ENCODE measurements at places on chromosomes 1 and 21.

- DNase-seq = no peak
Measured at GRCh38 chr21:36257657-36258056, 62.3 kb upstream of the MORC3 start.

- no peak for DNase-seq
Measured at GRCh38 chr1:38780133-38780532, 79.4 kb downstream of the RRAGC start.

GRCh38 chr1:57966340-57966739, 542.5 kb upstream of the DAB1 start:
- no peak for DNase-seq

DNA sequence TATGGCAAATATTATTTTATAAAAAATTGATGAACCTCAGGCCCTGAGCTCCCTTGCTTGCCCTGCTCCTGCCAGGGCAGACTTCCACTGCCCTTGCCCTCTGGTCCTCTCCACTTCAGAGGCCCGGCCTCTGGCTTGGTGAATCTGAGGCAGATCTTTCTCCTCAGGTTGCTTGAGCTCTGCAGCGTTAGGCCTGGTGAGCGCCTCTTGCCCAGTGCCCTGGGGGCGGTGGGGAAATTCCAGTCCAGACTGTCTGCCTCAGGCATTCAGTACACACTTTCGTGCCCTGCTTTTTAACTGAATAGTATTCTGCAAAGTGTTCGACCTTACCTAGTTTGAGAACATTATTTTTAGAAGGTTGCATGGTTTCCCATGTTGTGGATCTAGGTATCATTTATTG, 98.2 kb downstream of the PCBP3 start:
- DNase-seq = no peak

Measured in sigmoid colon (tissue), 7 donors.